CD4-positive, alpha-beta T cell treated with Interleukin-2 at 100 ng/mL for 4 hours (primary cell): ENCODE measurements at places on chromosomes 3 and 15.

- no peak for DNase-seq
Observed at GRCh38 chr3:144235489-144235888, 263.9 kb downstream of the DIPK2A start.

- no peak for DNase-seq
Observed at GRCh38 chr3:180802837-180803236, 109.6 kb upstream of the FXR1 start.

- no peak for DNase-seq
Observed at GRCh38 chr15:98646546-98647025, 1.8 kb upstream of the IGF1R start.

GRCh38 chr3:139735191-139735590, 57.4 kb upstream of the NMNAT3 start:
- no peak for DNase-seq

DNA sequence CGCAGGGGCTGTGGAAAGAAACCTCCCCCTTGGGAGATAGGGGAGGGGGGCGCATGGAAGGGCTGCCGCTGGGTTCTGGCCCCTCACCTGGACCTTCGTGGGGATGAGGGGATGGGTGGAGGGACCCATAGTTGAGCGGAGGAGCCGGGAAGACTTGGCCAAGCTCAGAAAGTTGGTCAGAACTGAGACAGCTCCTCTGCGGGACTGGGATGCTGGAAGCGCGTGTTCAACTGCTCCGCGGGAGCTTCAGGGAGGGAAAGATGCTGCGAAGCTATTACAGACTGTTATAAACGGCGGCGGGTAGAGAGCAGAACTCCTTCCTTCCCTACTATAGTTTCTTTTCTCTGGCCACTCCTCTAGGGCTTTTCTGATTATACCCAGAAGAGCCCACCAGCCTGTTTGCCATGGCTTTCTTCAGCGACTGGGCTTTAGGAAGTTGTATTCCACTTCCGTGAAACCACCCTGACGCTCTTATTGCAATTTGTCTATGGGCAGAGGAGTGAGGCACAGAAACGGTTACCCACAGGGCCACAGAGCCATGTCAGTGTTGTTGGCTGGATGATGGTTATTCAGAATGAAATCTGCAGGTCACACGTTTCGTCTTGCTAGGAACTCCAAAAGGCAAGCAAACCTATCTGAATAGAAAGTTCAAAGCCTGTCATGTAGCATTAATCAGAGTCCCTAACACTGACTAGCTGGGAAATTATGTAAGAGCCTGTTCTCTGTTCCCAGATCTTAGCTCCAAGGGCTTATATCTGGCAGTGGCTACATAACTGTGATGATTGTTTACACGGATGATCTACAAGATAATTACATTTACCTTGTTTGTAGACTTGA, 1.1 kb downstream of the SYNPR start:
- no peak for DNase-seq

DNA sequence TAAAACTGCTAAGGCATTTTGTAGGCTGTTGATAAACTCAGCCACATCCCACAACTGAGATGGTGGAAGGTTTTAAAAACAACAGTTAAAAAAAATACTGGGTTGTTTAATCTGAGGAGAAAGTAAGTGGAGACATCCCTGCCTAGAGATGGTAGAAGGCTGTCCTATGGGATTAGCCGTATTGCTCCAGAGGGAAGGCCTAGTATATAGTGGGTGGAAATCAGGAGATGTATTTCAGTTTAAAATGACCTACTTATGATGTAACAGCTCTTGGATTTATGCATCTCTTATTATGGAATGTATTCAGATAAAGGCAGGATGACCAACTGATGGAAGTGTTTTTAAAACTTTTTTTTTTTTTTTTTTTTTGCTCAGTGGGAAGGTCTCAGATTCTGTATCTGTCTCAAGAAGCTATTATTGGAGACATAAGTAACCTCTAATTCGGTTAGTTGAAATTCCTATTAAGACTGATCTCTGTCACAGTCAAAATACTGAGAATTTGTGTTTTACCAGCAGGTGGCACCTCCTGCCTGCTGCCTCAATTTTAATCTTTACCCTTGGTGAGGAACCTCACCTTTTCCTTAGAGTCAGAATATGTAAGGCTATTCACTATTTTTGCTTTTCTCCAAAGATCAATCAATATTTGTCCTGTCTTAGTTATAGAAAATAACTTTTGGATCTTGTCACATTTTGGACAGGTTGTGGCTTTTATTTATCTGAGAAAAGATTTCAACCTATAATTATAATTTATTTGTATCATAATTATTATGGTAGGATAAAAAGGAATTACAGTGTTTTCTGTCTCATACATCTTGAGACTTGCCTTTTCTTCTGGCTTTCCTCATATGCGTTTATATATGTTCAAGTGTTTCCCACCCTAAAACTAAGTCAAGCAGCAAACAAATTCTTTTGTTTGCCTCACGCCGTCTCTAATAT, 63.0 kb downstream of the VPS8 start:
- DNase-seq = no peak

DNA sequence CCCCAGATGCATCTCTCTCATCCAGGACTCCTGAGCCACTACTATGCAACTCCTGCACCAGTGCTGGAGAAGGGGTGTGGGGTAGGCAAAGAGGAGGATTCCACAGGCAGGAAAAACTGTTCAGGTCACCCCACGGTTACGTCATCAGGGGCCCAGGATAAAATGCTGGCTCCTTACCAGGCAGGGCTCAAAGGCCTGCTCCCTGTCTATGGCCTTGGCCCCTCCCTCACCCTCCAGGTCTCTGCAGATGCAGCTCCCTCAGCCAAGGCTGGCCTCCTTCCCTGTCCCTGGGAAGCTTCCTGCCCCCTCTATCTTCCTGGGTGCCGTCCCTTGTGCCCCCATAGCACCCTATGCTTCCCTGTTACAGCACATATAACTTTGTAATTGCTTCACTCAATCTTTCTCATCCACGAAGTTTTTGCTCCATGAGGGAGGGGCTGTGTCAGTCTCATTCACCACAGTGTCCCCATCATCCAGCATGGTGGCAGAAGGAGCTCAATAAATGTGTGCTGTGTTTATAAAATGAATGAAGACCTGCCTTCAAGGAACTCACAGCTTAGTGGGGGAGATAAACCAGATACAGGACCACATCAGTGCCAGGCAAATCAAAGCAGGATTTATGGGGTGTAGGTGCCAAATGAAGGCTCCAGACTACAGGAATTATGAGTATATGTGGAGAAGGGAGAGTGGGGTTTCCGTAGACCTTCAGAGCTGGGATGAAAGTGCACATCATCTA, 18.6 kb downstream of the KBTBD13 start:
- DNase-seq = no peak

- DNase-seq = no peak
Observed at GRCh38 chr3:76700323-76700722, 339.6 kb upstream of the ROBO2 start.

GRCh38 chr3:168977716-168978374, 685.7 kb downstream of the MECOM start:
- DNase-seq = no peak

DNA sequence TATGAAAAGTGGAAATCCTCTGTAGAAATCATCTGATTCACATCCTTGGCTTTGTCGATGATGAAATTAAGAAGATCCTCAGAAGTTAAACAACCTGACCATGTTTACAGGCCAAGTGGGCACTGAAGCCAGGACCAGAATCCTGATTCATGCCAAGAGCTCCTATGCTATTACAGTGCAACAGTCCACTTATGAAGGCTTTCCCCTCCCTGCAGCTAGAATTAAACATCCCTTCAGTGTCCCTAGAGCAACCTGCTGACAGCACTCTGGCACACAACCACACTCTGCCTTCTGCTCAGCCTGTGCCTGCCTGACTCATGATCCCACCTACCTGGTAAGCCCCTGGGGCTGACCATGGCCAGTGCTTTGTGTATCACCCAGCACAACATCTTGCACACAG, 33.8 kb downstream of the TXNRD3 start:
- no peak for DNase-seq

DNA sequence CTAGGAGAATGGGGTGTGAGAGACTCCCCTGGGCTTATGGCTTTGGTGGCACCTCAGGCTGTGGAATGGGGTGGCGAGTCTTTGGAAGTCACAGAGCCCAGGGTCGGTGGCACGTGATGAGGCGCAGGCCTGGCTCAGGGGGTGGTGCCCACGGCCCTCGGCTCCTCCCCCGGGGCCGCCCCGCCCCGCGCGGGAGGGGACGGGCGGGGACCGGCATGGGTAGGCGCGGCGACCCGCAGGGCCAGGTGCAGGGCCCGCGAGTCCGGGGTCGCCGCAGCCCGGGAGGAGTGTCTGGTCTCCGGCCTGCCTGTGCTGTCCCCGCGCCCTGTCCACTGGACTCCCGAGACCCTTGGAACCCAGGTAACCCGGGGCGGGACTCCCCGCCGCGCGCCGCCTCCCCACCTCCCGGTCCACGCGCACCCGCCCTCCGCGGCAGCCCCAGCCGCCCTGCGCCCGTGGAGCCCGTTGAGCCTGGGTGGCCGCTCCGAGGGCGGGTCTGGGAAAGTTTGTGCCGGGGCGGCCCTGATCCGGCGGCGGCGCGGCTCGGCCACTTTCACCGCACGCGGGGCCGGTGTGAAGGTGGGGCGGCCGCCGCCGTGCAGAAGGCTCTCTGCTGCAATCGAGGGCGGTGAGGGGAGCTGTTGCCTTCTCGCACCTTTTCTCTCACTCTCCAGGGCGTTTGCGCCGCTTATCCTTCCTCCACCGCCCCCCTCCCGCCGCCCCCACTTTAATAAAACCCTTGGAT, at the start of gene PAQR5:
Gene PAQR5 (plus strand): TSS at position 216 of the 745 bp plus-strand sequence. CDS start 61,169 bp downstream, outside the sequence.
- DNase-seq = no peak

DNA sequence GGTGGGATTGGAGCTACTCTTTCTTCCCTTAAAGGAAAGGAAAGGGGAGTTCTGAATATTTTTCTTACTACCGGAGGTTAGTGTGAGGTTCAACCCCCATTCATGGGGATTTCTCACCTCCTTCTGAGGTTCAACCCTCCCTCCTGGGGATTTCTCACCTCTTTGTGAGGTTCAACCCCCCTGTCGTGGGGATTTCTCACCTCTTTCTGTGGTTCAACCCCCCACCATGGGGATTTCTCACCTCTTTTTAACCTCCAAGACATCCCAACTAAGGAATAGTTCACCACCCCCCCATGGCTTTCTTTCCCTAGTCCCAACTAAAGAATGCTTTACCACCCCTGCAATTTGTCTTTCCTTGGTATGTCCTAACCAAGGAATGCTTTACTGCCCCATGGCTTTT, 520.3 kb downstream of the EDEM1 start:
- no peak for DNase-seq

GRCh38 chr3:180408654-180409053, 193.3 kb upstream of the TTC14 start:
- no peak for DNase-seq

DNA sequence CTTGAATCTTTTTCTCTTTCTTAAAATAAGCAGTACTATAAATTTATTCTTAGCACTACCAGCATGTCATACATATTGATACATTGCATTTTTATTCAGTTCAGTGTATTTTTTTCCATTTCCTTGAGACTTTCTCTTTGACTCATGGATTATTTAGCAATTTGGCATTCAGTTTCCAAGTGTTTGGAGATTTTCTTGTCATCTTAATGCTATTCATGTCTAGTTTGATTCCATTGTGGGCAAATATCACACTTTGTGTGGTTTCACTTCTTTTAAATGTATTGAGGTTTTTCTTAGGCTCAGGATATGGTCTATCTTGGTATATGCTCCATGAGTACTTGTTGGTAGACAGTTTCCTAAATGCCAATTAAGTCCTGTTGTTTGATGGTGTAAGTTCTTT, 99.5 kb downstream of the CHRNA7 start:
- DNase-seq = no peak

- no peak for DNase-seq
Observed at GRCh38 chr3:118108769-118109168, 925.9 kb downstream of the IGSF11 start.

DNA sequence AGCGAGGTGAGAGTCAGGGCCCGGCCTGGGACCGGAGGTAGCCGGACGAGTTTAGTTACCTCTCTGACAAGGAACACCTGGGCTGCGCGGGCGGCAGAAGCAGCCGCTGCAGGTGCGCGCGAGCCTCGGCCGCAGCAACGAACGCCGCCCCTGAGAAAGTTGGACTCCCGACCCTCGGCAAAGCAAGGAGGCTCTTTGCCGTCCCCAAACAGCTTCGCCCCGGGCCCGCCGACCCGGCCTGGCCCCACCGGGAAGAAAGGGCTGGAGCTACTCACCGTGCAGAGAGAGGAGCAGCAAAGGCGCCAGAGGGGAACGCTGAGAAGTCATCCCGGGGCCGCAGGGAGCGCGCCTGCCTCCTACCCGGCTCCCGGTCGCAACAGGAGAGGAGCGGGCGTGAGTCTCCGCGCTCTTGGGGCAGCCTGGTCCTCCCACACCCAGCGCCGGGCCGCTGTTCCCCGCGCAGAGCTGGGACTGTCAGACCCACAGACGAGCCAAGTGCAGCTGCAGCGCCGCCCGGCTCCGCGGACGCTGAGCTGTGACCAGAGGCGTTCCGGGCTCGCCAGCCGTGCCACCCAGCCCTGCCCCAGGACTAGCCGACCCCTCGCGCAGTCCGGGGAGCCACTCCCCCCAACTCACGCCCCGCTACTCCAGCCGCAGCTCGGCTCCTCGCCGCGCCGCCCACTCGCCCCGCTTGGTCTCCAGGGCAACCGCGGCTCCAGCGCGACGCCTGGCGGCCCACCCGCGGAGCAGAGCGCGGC, at the start of gene IGSF11:
Gene IGSF11 (minus strand): TSS at position 591 of the 758 bp plus-strand sequence. CDS start 264 bp downstream, at position 327.
- DNase-seq = peak; percentile 42

DNA sequence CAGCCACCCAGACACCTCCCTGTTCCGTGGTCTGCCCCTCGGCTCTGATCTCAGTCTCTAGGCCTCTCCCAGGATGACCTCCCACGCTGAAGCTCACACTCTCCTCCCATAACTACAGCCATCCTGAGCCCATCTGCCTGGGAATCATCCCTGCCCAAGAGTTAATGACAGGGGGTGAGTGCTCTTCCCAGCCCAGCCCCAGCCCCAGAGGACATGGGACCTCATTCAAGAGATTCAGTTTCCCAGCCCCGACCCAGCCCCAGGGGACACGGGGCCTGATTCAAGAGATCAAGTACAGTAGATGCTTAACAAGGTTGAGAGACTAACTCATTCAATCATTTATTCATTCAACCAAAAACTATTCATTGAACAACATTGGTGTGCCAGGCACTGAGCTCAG, 272.0 kb downstream of the XXYLT1 start:
- DNase-seq = no peak

DNA sequence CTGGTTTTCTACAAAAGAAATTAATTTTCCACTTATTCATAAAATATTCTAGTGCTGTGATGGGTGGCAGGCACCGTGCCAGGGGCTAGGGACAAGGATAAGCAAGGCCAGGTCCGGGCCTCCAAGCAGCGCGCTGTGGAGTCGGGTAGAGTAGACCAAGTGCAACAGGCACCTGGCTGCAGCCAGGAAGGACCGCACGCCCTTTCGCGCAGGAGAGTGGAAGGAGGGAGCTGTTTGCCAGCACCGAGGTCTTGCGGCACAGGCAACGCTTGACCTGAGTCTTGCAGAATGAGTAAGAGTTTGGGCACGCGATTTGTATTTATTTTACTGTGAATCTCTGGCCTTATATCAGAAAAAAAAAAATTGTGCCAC, at the start of gene CASR:
Gene CASR (plus strand): TSS at position 148 of the 372 bp plus-strand sequence. CDS start 70,522 bp downstream, outside the sequence.
- no peak for DNase-seq

GRCh38 chr3:126661532-126662364, 6.8 kb upstream of the TXNRD3 start:
- DNase-seq = no peak
